Renal cortical epithelial cell (primary cell): ENCODE measurements at places on chromosomes 11 and 22. TPM values are rescaled to one million over a fixed set of nuclear protein-coding genes. Genes with fewer than 3 reads are reported as not detected.

DENND6B gene
- 2.4 and 11.9 TPM in 2 replicates for total RNA-seq

IRAG1 gene
- under 0.01 and 0.15 TPM in 2 replicates for total RNA-seq

GGT1 gene
- total RNA-seq = 118 and 145 TPM in 2 replicates

FAM180B gene
- not detected in 2 replicates for total RNA-seq

LRRN4CL gene
- 0.17 and 0.25 TPM in 2 replicates for total RNA-seq

TENM4 gene
- total RNA-seq = 59.6 and 306 TPM in 2 replicates

OR51E2 gene
- not detected in 2 replicates for total RNA-seq

NPTXR gene
- total RNA-seq = 0.87 and 24.7 TPM in 2 replicates

IFITM10 gene
- total RNA-seq = 0.80 TPM in 1 of 2 replicates, not detected in the other

HEPHL1 gene
- total RNA-seq = 0.35 and 0.69 TPM in 2 replicates

C11orf52 gene
- total RNA-seq = 9.2 and 15.3 TPM in 2 replicates

OR2AG1 gene
- not detected in 2 replicates for total RNA-seq

SYTL2 gene
- 133 and 343 TPM in 2 replicates for total RNA-seq

ZP1 gene
- not detected in 2 replicates for total RNA-seq

GDPD4 gene
- not detected in 2 replicates for total RNA-seq

TSGA10IP gene
- not detected in 2 replicates for total RNA-seq

UPB1 gene
- total RNA-seq = not detected in 2 replicates

PARVA gene
- total RNA-seq = 18.4 and 54.5 TPM in 2 replicates

FGF3 gene
- total RNA-seq = not detected in 2 replicates

CCS gene
- total RNA-seq = 21.0 and 23.8 TPM in 2 replicates

OR9Q2 gene
- total RNA-seq = not detected in 2 replicates

PLCB3 gene
- total RNA-seq = 29.7 and 44.3 TPM in 2 replicates

LRRC56 gene
- 0.17 and 2.0 TPM in 2 replicates for total RNA-seq

MS4A6A gene
- not detected in 2 replicates for total RNA-seq

SERHL2 gene
- total RNA-seq = 1.2 and 1.6 TPM in 2 replicates

PIK3C2A gene
- total RNA-seq = 80.4 and 136 TPM in 2 replicates

CCDC81 gene
- total RNA-seq = 0.17 and 0.50 TPM in 2 replicates

SMTNL1 gene
- total RNA-seq = not detected in 2 replicates

PTPRCAP gene
- 0.17 and 0.85 TPM in 2 replicates for total RNA-seq

SOX6 gene
- 0.17 and 12.1 TPM in 2 replicates for total RNA-seq

MMP27 gene
- not detected in 2 replicates for total RNA-seq

OR2AG2 gene
- 0.25 and 0.35 TPM in 2 replicates for total RNA-seq

OR52N4 gene
- total RNA-seq = not detected in 2 replicates

OR8U1 gene
- total RNA-seq = not detected in 2 replicates

KLHL35 gene
- total RNA-seq = 0.70 and 3.1 TPM in 2 replicates

ACER3 gene
- total RNA-seq = 15.1 and 19.4 TPM in 2 replicates

BDNF gene
- 6.4 and 7.6 TPM in 2 replicates for total RNA-seq

SPDYC gene
- not detected in 2 replicates for total RNA-seq

OR8D1 gene
- total RNA-seq = not detected in 2 replicates

MYH9 gene
- 1,031 and 1,268 TPM in 2 replicates for total RNA-seq
